ENCODE measurements at places on chromosomes 5 and 9. TPM values are rescaled to one million over a fixed set of nuclear protein-coding genes. Genes with fewer than 3 reads are reported as not detected.

Gene C5orf58
- not detected for total RNA-seq

Gene SH3RF2
- total RNA-seq = 1.7 TPM

Gene CNTFR
- not detected for total RNA-seq

Gene LCN1
- not detected for total RNA-seq

Gene RELL2
- 4.2 TPM for total RNA-seq

Gene SPINK13
- total RNA-seq = not detected

GRCh38 chr5:168285696-168286095 is 5.7 kb upstream of the WWC1 start:
- peaks cover 17% of the 10 kb centered on the region for H3K27me3 ChIP-seq
- DNase-seq = no peak
- H3K27ac ChIP-seq = no peak overlapping the region
- peaks cover 6% of the 10 kb centered on the region for H3K36me3 ChIP-seq
- no peak overlapping the region for H3K4me3 ChIP-seq
- peaks cover 22% of the 10 kb centered on the region for H3K4me1 ChIP-seq

GRCh38 chr5:57698802-57699201 is 216.2 kb upstream of the ACTBL2 start:
- H3K4me3 ChIP-seq = no peak overlapping the region
- H3K4me1 ChIP-seq = peaks cover 20% of the 10 kb centered on the region
- no peak for DNase-seq
- H3K27ac ChIP-seq = no peak overlapping the region
- H3K27me3 ChIP-seq = no peaks in the 10 kb centered on the region

GRCh38 chr5:113378514-113378913 is 56.3 kb downstream of the TSSK1B start:
- no peak overlapping the region for H3K4me3 ChIP-seq
- H3K36me3 ChIP-seq = no peaks in the 10 kb centered on the region
- no peak for DNase-seq
- no peak overlapping the region for H3K27ac ChIP-seq

DNA sequence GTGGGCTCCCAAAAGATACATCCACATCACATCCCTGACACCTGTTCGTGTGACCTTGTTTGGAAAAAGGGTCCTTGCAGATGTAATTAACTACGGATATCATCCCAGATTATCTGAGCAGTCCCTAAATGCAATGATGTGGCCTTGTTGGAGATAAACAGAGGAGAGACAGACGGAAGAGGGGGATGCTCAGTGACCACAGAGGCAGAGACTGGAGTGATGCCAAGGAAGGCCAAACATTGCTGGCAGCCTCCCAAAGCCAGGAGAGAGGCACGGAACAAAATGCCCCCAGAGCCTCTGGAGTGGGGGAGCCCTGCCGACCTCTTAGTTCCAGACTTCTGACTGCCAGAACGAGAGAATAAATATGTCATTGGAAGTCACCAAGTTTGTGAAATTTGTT is 15.0 kb upstream of the VAV2 start:
- H3K27me3 ChIP-seq = peaks cover 25% of the 10 kb centered on the region
- 0 out of 2 replicates have a peak, but pooled peaks cover 4% of the 10 kb centered on the region for H3K36me3 ChIP-seq
- no peak overlapping the region for H3K27ac ChIP-seq
- no peaks in the 10 kb centered on the region for H3K4me1 ChIP-seq
- DNase-seq = no peak

- DNase-seq = no peak
- no peaks in the 10 kb centered on the region for H3K4me1 ChIP-seq
- no peaks in the 10 kb centered on the region for H3K36me3 ChIP-seq
- no peak overlapping the region for H3K27ac ChIP-seq
- H3K4me3 ChIP-seq = no peak overlapping the region
These were observed 63.0 kb downstream of the FAT2 start for GRCh38 chr5:151528153-151528552.

DNA sequence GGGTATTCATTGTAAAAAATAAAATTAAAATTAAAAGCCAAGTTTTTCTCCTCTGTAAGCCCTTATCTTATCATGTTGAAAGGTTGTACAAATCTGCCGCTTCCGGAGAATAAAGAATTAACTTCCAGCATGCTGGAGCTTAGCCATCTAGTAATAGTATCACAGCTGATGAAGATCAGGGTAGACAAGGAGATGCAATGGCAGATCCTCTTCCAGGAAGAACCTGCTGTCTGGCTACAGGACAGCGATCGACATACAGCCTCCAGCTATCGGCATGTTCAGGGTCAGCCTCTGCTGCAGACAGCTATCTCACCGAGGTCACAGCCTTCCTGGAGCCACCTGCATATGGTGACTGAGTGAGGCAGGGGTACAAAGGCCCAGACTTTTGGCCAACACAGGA is 82.6 kb downstream of the MED27 start:
- H3K27ac ChIP-seq = no peak overlapping the region
- no peak overlapping the region for H3K4me3 ChIP-seq
- peaks cover 56% of the 10 kb centered on the region for H3K36me3 ChIP-seq
- H3K4me1 ChIP-seq = peaks cover 67% of the 10 kb centered on the region
- no peak for DNase-seq
- peaks cover 1% of the 10 kb centered on the region for H3K27me3 ChIP-seq

- peaks cover 4% of the 10 kb centered on the region for H3K36me3 ChIP-seq
- no peaks in the 10 kb centered on the region for H3K4me1 ChIP-seq
- DNase-seq = no peak
These were observed 48.6 kb downstream of the PARP8 start for GRCh38 chr5:50715001-50715400.

Data from HFFc6 (cell line).